ENCODE measurements at places on chromosomes 4 and X.
A peak's percentile ranks its signal among the peaks of the same experiment; 100 is the strongest.

DNA sequence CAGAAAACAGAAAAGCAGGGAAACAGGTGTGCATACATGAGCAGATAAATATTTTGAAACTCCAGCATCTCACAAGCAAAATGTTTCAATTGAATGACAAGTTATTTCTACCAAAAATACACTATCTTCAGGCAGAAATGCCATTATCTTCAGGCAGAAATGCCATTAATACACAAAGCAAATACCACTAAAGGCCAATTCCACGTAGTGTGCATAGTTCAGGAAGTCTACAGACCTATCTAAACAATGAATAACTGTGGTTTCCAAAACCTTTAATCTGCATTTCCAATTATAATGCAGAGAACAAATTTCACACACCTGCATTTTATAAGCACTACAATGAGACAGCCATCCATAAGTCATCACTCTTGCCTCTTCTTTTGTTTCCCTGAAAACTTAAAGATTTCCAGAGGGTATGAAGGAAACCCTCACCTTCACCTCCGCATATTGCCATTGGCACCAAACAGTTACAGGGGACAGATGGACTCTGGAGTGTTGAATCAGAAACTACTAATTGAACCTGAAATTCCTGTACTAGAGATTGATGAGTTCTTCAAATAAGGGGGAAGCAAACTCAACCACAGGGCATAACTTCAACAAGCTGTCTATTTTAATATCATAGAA, 179.0 kb downstream of the PDGFC start:
- DNase-seq: no peak

DNA sequence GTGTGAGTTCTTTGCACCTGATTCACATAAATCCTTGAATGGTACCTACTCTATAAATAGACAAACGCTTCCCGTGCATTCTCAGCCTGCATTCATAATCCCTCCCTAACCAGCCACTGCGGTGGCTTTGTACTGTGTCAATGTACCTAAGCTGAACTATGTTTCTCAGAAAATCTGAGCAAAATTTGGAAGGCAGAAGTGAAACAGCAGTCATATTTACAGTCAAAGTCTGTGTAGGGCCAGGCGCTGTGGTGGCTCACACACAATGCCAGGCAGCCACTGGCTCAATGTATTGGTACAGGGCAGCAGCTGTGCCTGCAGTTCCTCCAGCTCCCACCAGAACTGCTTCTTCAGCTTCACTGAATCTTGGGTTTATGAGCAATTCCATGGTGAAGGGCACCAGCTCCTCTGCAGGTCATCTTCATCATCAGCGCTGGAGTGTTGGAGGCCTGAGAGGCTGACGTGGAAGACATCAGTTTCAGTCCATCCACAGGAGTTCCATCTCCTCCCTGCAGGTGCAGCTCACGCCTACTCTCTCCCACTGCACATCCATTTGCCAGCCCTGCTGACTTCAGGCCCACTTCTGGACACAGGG, 32.3 kb upstream of the IRF2 start:
- no peak for DNase-seq

DNA sequence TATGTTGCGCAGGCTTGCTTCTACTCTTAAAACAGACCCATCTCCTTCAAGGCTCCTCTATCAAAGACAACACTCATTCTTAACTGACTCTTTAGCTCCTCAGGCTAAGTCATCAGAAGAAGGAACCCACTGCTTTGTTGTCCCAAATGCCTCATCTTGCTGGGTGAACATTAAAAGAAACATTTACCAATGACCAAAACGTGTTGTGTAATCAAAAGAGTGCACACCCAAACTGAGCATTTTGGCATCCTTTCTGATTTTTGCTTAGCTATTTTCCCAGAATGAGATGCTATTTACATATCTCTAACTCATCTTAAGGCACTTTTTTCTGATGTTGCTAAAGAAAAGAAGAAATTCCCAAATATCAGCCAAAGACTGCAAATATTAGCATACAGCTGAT, 131.7 kb upstream of the VCX3A start:
- no peak for DNase-seq

DNA sequence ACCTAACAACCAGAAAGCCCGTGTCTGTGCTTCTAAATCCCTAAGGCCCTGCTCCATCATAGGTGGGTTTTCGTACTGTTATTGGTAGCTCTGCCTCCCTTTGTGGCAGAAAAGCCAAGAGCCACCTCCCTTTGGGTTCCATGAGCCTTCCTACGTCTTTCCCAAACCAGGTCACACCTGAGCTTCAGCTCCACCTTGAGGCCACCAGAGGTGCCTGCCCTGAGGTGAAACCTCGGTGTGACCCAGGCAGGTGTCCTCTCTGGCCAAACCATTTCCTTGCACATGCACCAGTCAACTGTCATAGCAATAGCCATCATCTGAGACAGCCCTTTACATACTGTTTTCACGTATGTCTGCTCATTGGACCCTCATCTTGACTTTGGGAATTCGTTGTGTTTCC, 188.0 kb upstream of the RBPJ start:
- DNase-seq: no peak

DNA sequence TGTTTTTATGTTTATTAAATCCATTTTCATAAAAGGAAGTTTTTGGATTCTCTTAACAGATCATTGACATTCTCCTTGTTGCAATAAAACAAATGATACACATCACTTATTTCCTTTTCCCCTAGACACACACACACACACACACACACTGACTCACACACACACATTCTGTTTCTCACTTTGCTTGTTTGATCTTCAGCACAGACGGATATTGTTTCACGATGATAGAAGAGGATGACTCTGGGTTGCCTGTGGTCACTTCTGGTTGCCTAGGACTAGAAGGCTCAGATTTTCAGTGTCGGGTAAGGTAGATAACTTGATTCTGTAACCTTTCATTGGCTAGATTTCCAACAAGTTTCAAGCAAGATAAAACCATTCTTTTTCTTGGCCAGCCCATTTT, 356.8 kb downstream of the BMPR1B start:
- DNase-seq: no peak

DNA sequence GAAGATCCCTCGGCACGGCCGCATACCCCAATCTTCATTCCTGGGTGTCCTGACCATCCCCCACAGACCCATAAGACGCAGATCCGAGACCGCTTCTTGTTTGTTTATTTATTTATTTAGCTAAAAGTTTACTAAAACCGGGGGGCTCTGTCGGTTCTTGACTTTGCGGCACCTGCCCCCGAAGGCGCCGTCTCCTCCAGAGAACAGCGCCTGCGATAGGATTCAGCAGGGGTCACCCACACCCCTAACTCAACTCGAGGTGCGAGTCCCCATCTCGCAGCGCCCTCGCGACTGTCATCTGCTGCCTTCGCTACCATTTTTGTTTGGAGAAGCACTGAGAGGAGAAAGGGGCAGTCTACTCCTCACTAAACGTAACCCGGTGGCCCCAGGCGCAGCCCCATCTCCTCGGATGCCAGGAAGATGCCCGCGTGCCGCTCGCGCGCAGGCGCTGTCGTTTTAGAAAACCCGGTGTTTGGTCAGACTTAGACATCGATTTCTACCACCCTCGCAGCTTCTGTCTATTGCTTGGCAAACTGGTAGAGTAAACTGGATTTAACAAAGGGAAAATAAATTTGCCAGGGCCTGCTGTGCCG, 18.9 kb upstream of the GPR101 start:
- peak; percentile 28 for DNase-seq

DNA sequence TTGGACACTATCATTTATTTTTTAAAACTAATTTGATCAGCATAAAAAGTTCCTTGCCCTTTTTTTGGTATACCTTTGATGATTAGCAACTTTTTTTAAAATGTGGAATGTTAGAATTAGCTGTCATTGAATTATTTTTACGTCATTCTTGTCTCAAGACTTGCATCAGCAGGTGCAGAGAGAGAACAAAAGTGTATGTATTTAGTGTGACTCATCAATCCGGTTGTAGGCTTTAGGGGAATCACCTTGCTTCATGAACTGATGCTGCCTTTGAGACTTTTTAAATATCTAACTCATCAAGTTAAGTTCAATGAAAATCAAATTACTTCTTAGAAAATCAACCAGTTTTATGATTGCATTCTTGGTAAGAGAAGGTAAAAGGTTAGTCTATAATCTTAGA, 125.1 kb downstream of the ARX start:
- no peak for DNase-seq

DNA sequence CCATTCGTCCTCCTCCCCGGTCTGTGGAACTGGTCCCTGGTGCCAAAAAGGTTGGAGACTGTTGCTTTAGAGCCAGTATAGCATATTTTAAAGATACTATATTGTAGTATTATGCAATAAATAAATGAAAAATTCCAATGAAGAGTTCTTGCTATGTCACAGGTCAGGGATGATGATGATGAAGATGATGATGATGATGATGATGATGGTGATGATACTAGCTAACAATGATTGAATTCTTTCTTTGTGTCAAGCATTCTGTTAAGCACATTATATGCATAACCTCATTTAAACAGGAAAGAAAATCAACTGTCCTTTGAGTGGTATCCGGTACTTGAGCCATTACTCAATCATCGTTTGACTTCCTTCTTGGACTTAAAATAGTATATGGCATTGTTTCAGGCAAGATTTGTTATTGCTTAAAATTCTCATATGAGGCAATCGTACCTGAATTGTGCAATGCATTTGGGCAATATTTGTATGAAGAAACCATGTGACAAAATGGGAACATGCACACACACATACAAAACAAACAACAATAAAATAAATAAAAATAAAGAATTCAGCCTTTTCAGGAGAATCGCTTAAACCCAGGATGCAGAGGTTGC, 22.8 kb upstream of the TLR2 start:
- no peak for DNase-seq

DNA sequence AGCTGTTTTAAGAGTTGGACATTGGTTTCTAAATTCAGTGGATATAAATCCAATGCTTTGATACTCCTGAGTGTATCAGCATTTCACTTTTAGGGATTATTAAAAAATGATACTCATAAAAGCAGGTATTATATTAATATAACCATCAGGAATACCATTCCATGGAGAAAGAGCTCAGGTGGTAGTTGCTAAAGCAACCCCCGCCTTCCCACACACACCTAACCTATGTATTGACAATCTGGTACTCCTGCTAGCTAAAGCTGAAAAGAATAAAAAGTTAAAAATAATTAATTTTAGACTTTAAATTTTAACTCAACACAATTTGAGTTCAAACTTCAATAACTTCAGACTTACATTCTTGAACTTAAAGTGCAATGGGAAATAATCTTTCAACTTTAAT, 717.1 kb upstream of the HS3ST1 start:
- no peak for DNase-seq

- no peak for DNase-seq
These were observed 57.2 kb downstream of the IRF2 start for GRCh38 chr4:184416913-184417734.

DNA sequence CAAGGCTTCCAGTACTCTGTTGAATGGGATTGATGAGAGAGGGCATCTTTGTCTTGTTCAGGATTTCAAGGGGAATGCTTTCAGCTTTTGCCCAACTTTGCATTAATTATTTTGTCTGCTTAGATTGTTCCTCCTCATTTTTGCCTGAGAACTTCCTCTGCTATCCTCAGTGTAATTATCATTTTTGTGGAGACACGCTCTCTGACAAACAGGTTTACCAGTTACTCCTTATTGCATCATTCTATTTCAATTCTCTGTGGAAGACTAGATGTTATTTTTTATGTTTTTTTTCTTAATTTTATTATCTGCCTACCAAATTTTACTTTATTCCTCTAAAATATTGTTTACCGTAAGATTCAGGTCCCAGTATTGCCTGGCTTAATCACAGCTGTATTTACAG, 349.2 kb downstream of the ADGRL3 start:
- DNase-seq: no peak

DNA sequence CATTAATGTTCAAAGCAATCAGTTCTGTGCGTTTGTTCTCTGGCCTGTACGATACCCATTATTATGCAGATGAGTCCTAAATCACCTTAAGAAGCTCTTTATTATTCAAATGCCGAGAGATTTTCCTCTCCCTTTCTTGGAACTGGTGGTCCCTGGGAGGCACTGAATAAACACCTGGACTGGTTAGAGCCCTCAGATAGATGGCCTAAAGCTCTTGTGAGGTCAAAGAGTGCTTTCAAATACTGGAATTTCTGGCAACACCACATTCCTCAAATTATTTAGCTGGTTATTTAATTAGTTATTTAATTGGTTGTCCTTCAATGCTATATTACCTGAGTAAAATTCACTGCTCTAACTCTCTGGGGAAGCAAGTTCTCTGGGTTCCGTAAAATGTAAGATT, 3.0 kb downstream of the ARHGEF38 start:
- DNase-seq: no peak

- no peak for DNase-seq
These were observed 223.5 kb upstream of the TRPC5 start for GRCh38 chrX:112306027-112306426.

DNA sequence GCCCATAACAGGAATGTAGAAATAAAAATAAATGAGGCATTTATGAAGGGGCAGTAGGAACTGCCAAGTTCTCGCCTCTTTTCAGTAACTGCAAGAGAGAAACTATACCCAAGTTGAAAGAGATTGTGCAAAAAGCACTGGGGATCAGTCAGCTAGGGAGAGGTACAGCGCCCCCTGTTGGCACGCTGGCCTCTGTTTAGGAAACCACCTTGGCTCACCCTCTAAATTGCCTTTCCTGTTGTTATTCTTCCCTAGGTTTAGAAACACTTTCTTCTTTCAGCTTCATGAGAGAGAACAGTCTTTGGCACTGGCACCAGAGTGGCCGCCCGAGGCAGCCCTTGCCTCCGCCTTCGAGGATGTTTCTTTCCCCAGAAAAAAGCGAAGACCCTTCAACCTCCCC, 348.5 kb downstream of the MID1IP1 start:
- peak; percentile 22 for DNase-seq

GRCh38 chr4:156751486-156751885, 220.1 kb downstream of the PDGFC start:
- DNase-seq: no peak

- DNase-seq: no peak
These were observed 550.3 kb downstream of the RAB28 start for GRCh38 chr4:12933760-12934221.

Data from NCI-H774 (cell line).